Progenitor cell of endocrine pancreas (in vitro differentiated cells): ENCODE measurements at places on chromosomes 16 and 17.

DNA sequence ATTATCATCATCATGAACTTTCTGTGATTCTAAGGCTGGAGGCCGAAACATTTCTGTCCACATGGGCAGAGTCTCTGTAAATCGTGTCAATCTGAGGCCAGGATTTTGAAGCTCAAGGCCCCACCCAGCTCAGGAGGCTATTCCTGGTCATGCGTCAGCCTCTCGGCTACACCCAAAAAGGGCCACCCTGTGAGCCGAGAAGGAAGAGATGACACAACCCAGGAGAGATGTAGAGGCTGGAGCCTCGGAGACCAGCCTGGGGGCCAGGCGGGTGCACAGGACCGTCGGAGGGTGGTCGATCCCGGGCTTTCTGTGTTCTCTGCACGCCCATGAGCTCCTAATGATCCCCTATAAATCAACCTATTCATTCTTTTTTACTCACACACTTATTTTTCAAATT lies 1.1 kb upstream of the CACNG1 start:
- peaks cover 10% of the 10 kb centered on the region for H3K27me3 ChIP-seq
- no peak for DNase-seq
- no peak overlapping the region for H3K27ac ChIP-seq
- H3K36me3 ChIP-seq: peaks cover 2% of the 10 kb centered on the region
- H3K4me1 ChIP-seq: peaks cover 40% of the 10 kb centered on the region

DNA sequence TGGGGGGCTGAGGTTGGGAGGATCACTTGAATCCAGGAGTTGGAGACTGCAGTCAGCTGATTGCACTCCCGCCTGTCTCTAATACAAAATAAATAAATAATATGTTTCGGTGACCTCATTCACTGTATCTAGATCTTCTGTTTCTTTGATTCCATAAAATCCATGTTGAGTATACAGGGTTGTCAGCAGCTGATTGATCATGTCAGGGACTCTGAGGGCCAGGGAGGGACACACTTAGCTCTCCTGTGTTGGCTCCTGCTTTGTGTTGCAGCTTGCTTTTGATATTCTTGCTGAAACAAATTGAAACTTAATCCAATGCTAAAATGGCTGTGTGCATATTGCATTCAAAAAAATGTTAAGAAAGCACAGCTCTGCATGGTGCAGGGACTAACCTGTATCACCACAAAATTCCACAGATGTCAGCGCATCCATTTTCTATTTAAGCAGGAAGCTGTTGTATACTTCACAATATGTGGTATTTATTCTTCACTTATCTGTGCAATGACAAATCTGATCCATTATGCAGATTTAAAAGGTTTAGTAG lies 454.5 kb downstream of the CDH11 start:
- H3K27ac ChIP-seq: no peak overlapping the region
- H3K4me3 ChIP-seq: no peak overlapping the region
- no peak for DNase-seq
- H3K27me3 ChIP-seq: no peaks in the 10 kb centered on the region
- no peaks in the 10 kb centered on the region for H3K4me1 ChIP-seq
- no peaks in the 10 kb centered on the region for H3K36me3 ChIP-seq

GRCh38 chr17:74745548-74746177 lies 2.8 kb upstream of the NHERF1 start:
- no peak for DNase-seq
- no peaks in the 10 kb centered on the region for H3K36me3 ChIP-seq
- H3K4me1 ChIP-seq: peaks cover 19% of the 10 kb centered on the region
- no peak overlapping the region for H3K4me3 ChIP-seq

DNA sequence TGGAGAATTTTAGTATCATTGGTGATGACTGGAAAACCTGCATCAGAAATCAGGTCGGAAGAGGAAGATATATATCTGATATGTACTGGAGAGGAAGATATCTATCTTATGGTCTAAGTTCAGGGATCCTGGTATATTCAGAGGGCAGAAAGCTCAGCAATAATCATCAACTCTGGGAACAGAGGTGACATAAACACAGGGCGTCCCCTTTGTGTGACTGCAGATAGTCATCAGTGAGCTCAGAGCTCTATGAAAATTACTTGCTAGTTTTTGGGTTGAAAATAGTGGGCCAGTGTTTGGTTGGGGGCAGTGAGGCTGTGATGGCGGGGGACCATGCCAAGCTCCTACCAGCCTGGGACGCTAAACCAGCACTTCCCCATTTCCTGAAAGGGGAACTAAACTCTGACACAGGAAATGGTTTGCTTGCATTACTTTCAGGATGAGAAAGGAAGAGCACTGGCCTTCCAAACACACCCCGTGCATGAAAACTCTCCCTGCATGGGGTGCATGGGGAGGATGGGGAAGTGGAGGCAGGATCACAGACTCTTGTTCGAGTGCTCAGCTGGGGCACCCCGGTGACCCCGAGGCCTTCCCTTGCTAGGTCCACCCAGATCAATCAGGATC lies 15.8 kb downstream of the NOD2 start:
- no peak overlapping the region for H3K27ac ChIP-seq
- H3K36me3 ChIP-seq: peaks cover 4% of the 10 kb centered on the region
- peaks cover 5% of the 10 kb centered on the region for H3K27me3 ChIP-seq

DNA sequence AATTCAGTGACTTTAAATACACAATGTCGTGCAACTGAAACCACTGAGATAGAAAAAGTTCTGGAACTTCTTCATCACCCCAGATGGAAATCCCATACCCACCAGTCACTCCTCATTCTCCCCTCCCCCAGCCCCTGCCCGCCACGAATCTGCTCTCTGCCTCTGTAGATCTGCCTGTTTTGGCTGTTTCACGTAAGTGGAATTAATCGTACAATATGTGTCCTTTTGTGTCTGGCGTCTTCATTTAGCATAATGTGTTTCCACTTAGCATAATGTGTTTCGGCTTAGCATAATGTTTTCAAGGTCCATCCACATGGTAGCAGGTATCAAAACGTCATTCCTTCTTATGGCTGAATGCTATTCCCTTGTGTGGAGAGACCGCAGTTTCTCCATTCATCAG lies 3.5 kb upstream of the SPPL2C start:
- no peaks in the 10 kb centered on the region for H3K36me3 ChIP-seq
- H3K4me1 ChIP-seq: no peaks in the 10 kb centered on the region
- no peak overlapping the region for H3K4me3 ChIP-seq
- no peak overlapping the region for H3K27ac ChIP-seq

- H3K4me1 ChIP-seq: peaks cover 9% of the 10 kb centered on the region
- H3K27ac ChIP-seq: peak overlapping the region; percentile 73
- DNase-seq: no peak
Measured at GRCh38 chr16:28975158-28975599, 601 bp downstream of the SPNS1 start.

GRCh38 chr17:17971431-17972125 lies 622 bp downstream of the TOM1L2 start:
- H3K27ac ChIP-seq: peak overlapping the region; percentile 62
- H3K4me3 ChIP-seq: peak overlapping the region; percentile 75
- no peaks in the 10 kb centered on the region for H3K27me3 ChIP-seq
- peaks cover 18% of the 10 kb centered on the region for H3K4me1 ChIP-seq

DNA sequence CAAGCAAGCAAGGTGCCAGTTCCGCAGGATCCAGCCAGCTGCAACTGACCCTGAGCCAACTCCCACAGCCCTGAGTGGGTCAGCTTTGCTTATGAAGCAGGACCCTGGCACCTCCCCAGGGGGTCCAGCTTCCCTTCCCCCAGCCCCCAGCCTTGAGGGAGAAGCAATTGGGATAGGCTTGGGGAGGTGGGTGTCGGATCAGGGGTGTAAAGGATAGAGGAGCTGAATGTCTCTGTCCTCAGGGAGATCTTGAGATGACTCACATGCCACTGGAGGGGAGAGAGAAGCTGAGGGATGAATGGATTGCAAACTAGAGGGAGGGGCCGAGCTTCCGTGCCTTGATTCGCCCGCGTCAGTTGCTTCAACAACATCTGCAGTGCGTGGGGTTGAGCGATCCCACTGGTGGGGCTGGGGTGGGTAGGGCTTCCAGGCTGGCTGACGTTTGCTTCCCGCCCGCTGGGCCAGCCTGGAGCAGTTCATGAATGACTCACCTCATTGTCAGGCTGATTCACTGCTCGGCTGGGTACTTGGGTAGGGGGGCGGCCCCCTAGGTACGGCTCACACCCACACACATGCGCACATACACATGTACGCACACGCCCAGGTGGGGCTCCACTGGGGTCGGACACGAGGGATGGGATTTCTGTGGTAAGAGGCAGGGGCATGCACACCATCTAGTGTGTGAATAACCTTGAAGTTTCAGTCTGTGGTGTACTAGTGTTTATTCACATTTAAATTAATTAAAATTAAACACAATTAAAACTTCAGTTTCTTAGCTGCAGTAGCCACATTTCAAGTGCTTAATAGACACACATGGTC lies 3.6 kb upstream of the HROB start:
- H3K27ac ChIP-seq: peak overlapping the region; percentile 95
- H3K27me3 ChIP-seq: no peaks in the 10 kb centered on the region

GRCh38 chr17:49581648-49581998 lies 6.0 kb downstream of the NXPH3 start:
- peaks cover 23% of the 10 kb centered on the region for H3K27me3 ChIP-seq
- H3K4me3 ChIP-seq: no peak overlapping the region
- H3K4me1 ChIP-seq: peaks cover 2% of the 10 kb centered on the region
- DNase-seq: no peak
- no peak overlapping the region for H3K27ac ChIP-seq

- H3K27me3 ChIP-seq: no peaks in the 10 kb centered on the region
- H3K36me3 ChIP-seq: peaks cover 32% of the 10 kb centered on the region
- H3K27ac ChIP-seq: peak overlapping the region; percentile 93
- DNase-seq: no peak
- peaks cover 5% of the 10 kb centered on the region for H3K4me1 ChIP-seq
Measured at GRCh38 chr17:40168262-40168832, 8.9 kb upstream of the RAPGEFL1 start.

- no peak overlapping the region for H3K4me3 ChIP-seq
- no peak overlapping the region for H3K27ac ChIP-seq
- peaks cover 1% of the 10 kb centered on the region for H3K4me1 ChIP-seq
- peaks cover 62% of the 10 kb centered on the region for H3K27me3 ChIP-seq
- peak; percentile 58 for DNase-seq
Measured at GRCh38 chr17:7023576-7024401, 939 bp downstream of the BCL6B start.

DNA sequence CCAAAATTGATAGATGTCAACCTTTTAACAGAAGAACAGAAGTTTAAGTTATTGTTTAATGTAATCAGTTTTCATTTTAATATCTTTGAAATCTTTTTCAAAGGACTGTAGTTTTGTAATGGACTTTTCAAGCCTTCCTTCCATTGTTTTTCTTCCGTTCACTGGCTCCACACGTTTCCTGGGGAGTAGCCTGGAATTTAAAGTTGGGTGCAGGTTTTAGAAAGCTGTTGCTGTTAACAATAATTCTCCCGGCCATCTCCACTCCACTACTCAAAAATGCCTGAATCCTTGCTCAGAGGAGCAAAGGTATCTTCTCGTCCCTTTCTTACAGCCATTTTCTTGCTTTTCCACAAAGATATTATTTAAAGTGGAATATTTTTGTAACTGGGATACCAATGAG lies 4.7 kb upstream of the COQ7 start:
- H3K36me3 ChIP-seq: peaks cover under 1% of the 10 kb centered on the region
- no peak overlapping the region for H3K4me3 ChIP-seq
- no peaks in the 10 kb centered on the region for H3K27me3 ChIP-seq
- no peak overlapping the region for H3K27ac ChIP-seq
- no peak for DNase-seq

DNA sequence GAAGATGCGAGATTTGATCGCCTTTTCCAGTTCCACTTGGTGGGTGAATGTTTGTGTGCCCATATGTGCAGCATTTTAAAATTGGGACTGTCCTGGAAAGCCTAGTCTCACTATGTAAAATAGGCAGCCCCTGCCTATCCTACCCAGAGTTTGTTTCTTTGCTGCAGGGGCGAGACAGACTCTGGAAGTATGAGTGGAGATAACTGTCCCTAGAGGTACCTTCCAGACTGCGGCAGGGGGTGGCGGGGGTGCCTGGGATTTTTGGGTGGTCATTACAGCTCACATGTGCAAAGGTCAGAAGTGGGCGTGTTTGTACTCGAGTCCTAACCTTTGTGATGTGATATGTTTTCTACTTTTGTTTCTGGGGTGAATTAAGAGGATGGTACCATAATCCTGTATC lies 36.6 kb downstream of the MPRIP start:
- DNase-seq: no peak
- H3K27me3 ChIP-seq: no peaks in the 10 kb centered on the region
- H3K27ac ChIP-seq: peak overlapping the region; percentile 88
- H3K36me3 ChIP-seq: peaks cover 5% of the 10 kb centered on the region

- DNase-seq: no peak
- H3K4me3 ChIP-seq: no peak overlapping the region
- no peaks in the 10 kb centered on the region for H3K27me3 ChIP-seq
Measured at GRCh38 chr17:80151333-80151732, 4.4 kb upstream of the EIF4A3 start.

- peaks cover 45% of the 10 kb centered on the region for H3K27me3 ChIP-seq
- no peak overlapping the region for H3K4me3 ChIP-seq
- H3K36me3 ChIP-seq: no peaks in the 10 kb centered on the region
- peak; percentile 26 for DNase-seq
Measured at GRCh38 chr17:9817086-9817485, 4.8 kb downstream of the GSG1L2 start.
